ENCODE measurements at places on chromosomes 6 and 20.

- no peak for DNase-seq
Measured at GRCh38 chr20:38278763-38279162, 18.2 kb upstream of the KIAA1755 start.

- no peak for DNase-seq
Measured at GRCh38 chr6:117506180-117506835, 23.8 kb downstream of the DCBLD1 start.

DNA sequence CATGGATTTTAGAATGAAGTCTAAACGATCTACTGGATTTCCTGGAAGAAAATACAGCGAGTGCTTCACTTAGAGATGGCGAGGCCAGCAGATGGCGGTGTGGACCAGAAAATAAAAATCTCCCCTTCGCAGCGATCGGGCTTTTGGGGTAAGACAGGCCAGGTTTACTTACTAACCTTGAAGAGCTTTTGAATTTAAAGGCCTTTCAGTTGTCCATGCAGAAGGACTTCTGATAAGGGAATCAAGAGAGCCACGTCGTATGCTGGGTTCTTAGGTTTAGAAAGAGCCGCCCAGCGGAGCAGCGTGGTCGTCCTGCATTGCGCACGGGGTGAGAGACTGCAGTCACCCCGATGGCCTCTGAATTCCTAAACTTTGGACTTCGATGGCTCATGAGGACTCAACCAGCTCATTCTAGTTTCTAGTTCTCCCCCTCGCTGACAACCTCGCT lies 125.2 kb upstream of the RALGAPA2 start:
- DNase-seq: no peak

DNA sequence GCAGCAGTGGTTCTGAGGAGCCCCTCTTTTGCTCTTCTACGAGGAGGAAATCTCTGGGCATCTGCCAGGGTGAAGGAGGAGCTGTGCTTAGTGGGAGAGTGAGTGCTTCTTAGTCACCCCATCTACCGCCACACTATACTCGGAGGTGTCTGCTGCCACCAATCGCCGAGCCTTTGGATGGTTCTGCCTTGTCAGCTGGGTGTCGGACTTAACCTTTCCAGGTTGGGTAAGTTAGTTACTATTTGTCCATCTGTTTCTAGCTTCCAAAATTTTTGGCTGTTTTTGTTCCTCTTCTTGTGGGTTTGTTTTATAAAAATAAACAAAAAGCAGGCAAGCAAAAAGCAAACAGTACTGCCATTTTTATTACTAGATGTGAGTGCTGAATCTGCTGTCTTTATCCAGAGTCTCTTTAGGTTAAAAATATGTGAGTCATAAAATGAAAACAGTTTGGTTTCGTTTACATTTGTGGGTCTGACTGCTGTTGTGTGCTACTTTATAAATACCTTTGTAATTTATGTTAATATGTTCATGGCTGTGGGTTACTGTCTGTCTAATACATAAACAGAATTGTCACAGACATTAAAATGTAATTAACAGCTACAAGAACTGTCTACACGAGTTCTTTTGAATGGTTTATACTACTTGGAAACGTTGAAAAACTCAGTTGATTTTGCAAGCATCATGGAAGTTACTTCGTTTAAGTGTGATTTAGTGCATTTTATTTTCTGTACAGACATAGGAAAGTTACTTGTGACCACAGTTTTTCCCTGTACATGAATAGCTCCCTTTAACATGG lies 89.2 kb downstream of the ARID1B start:
- DNase-seq: no peak

- no peak for DNase-seq
Measured at GRCh38 chr6:155959898-155960495, 504.4 kb upstream of the NOX3 start.

- DNase-seq: no peak
Measured at GRCh38 chr20:48752963-48753362, 74.8 kb downstream of the PREX1 start.

- no peak for DNase-seq
Measured at GRCh38 chr6:106847116-106847515, 127.4 kb downstream of the CD24 start.

- DNase-seq: no peak
Measured at GRCh38 chr20:6700563-6701329, 66.7 kb upstream of the BMP2 start.

- no peak for DNase-seq
Measured at GRCh38 chr6:170023620-170024521, 267.0 kb downstream of the DLL1 start.

- no peak for DNase-seq
Measured at GRCh38 chr20:20417876-20418676, 50.2 kb downstream of the INSM1 start.

- no peak for DNase-seq
Measured at GRCh38 chr6:69216127-69216526, 580.7 kb downstream of the LMBRD1 start.

DNA sequence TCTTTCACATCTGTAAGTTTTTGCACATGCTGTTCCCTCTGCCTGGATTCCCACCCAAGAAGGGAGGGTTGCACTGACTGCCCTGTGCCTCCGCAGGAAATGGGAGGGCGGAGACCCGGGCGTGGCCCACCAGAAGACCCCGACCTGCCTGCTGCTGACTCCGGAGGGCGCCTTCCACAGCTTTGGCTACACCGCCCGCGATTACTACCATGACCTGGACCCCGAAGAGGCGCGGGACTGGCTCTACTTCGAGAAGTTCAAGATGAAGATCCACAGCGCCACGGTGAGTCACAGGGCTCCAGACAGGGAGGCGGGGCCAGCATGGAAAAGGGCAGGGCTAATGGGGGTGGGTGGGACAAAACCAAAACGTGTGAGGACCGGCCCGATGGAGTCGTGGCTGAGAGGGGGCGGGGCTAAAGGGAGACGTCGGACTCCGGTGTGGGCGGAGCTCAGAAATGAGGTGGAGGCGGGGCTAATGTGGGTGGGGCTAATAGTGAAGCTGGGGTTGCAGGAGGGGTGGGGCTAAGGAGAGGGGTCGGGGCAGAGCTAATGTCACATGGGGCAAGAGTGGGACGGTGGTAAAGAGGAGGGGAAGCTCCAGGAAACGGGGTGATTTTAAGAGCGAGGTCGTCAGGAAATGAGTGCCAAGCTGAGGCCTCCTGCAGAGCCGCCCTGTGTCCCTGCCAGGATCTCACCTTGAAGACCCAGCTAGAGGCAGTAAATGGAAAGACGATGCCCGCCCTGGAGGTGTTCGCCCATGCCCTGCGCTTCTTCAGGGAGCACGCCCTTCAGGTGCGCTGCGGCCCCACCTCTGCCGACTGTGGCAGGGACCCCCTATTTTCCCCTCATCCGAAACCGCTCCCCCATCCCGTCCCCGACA lies 12.6 kb downstream of the HSPA12B start:
- DNase-seq: no peak
